ENCODE measurements at places on chromosomes 2 and 18.
A peak's percentile ranks its signal among the peaks of the same experiment; 100 is the strongest.

DNA sequence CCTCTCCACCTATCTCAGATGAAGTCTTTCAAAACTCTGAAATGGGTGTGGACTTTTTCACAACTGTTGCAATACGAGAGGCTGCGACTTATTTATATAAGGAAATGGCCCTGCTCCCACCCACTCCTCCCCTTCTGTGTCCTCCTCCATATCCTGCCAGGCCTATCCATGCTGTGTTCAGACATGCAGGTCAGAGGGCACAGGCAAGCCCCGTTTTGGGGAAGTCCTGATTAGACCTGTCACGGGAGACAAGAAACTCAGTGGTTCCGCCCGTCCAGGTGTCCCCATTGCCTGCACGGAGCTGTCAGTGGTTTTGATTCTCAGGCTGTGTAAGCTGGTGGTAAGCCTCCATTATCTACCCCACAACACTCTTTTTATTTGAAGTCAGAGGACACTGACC lies 99.6 kb upstream of the MGAT5 start:
- DNase-seq: no peak

GRCh38 chr2:112161431-112162145 lies 23.4 kb downstream of the FBLN7 start:
- no peak for DNase-seq

GRCh38 chr2:49843314-49843713 lies 689.0 kb upstream of the FSHR start:
- DNase-seq: no peak

- no peak for DNase-seq
Measured at GRCh38 chr2:30363406-30363805, 83.6 kb upstream of the LCLAT1 start.

DNA sequence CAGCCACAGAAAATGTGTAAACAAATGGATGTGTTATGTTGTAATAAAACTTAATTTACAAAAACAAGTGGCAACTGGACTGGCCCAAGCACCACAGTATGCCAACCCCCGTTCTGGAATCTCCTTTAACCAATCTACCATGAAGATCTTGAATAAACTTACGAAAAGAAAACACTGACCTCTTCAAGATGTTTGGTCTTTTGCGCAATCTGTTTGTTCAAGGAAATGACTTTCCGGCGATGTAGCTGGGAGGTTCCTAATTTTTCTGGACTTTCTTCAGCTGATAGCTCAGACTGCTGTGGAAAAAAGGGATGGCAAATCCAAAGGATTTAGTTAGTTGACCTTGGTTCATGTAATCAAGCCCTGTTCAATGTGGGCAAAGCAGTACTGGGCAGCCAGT lies 55.7 kb downstream of the CCDC93 start:
- DNase-seq: no peak

GRCh38 chr2:105438104-105438929 lies 39.5 kb upstream of the FHL2 start:
- peak; percentile 47 for DNase-seq

DNA sequence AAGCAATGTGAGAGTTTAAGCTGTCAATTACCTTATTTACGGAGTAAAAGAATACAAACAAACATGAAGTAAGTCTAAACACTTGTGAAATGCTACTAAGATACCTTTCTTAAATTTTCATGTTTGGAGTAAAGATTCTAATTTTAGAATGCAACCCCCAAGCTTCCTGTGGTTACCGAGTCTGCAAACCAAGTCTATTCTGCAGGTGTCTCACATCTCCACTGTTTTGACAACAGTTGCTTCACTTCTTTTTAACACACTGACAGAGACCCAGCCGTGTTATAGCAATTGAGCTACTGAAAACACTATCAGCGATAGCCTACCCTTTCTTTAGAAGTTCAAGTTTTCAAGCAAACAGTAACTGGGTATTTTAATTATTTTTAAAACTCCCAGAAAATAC lies 608.3 kb downstream of the ERBB4 start:
- no peak for DNase-seq

- DNase-seq: no peak
Measured at GRCh38 chr2:174856447-174856846, 92.2 kb upstream of the CHRNA1 start.

DNA sequence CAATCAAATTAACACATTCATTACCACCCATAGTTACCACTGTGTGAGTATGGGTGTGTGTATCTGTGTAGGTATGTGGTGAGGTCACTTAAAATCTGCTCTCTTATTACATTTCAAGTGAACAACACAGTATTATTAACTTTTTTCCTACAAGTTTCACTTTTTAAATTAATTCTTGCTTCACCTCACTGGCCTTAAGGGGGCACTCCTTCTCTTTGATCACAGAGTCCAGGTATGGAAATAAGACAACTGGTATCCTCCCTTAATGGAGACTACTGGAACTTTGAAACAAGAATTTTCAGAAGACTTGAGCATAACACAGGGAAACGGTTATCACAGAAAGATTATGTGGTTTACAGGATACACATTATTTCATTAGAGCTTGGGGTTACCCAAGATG lies 255.8 kb downstream of the ASXL3 start:
- DNase-seq: no peak

DNA sequence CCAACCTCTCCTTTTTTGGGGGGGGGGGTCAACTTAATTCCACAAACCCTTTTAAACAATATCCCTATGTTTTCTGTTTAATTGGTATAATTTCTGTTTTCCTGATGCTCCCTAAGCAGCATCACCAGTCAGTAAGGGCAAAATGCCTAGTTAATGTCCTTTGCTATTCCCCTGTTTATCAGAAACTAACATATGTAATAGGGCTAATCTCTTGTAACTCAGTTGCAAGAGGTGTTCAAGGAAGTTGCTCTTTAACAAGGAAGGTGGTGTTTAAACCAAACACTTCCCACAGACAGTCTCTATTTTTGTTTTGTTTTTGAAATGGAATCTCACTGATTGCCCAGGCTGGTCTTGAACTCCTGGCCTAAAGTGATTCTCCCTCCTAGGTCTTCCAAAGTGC lies 6.5 kb upstream of the COQ10B start:
- DNase-seq: no peak

DNA sequence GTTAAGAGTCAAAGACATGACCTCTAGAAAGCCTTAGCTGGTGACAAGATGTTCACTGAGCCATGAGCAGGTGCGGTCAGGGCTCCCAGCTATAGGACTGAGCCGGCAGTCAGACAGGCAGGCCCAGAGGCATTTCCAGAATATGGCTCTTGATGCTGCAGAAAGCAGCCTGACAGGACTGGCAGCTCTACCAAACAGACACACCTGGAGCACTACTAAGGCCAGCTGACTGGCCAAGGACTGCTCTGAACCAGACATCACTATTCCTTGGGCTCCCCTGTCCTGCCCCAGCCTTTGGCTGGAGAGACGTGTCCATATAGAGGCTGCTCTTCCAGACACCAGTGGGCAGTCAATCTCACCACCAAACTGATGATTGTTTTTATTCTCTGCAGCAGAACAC lies 98.8 kb downstream of the RIF1 start:
- no peak for DNase-seq

- no peak for DNase-seq
Measured at GRCh38 chr18:22709288-22710060, 223.7 kb upstream of the RBBP8 start.

DNA sequence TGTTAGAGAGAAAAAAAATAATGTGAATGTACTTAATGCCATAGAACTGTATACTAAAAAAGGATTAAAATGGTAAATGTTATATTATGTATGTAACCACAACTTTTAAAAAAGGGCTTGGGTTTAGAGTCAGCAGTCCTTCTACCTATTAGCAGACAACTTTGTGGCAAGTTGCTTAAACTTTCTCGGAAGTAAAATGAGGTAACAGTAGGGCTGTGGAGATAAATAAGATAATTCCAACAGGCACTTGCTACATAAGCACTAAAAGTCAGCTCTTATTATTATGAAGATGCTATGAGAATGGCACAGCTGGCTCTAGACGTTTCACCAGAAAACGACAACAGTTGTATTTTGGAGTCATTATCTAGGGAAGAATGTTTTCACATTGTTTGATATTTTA lies 31.3 kb downstream of the AAK1 start:
- no peak for DNase-seq

GRCh38 chr2:118371515-118371914 lies 283.2 kb downstream of the INSIG2 start:
- no peak for DNase-seq

- DNase-seq: no peak
Measured at GRCh38 chr18:47549021-47549540, 297.6 kb upstream of the SKOR2 start.

GRCh38 chr2:222298311-222299150 lies at the start of gene PAX3:
TSS of gene PAX3 (minus strand) at chr2:222298998. CDS start at chr2:222298615, 383 bp downstream.
- DNase-seq: peak; percentile 79

DNA sequence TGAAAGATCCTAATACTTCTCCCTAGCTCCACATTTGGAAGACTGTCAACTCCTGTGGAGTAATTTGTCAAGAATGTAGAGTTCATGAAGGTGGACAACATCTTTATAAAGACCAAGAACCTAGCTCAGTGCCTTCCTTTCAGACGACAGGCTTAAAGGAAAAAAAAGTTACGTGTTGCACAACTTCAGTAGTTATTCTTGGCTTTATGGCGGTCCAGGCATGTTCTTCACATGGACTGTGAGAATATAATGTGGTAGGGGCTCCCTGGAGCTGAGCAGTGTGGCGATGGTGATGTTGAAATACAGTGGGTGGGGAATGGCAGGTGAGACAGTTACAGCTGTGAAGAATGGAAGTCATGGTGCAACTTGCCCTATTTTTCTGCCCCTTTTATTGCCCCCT lies 3.9 kb downstream of the TAF1B start:
- no peak for DNase-seq

GRCh38 chr2:233643128-233643527 lies 6.9 kb downstream of the UGT1A10 start:
- DNase-seq: no peak

DNA sequence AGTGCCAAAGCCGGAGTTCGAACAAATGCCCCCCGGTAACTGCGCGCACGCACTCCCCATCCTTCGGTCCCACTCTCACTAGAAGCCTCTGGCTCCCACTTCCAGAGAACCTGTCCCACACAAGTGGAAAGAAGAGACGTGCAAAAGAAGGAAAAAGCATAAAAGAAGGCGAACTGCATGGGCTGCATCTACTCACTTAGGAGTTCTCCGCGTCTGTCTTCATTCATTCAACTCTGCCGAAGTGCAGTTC lies 312 bp downstream of the NR4A2 start:
- no peak for DNase-seq

- DNase-seq: no peak
Measured at GRCh38 chr2:70226781-70227180, 21.6 kb downstream of the TIA1 start.

GRCh38 chr2:105328281-105329196 lies 996 bp downstream of the TGFBRAP1 start:
- peak; percentile 56 for DNase-seq

DNA sequence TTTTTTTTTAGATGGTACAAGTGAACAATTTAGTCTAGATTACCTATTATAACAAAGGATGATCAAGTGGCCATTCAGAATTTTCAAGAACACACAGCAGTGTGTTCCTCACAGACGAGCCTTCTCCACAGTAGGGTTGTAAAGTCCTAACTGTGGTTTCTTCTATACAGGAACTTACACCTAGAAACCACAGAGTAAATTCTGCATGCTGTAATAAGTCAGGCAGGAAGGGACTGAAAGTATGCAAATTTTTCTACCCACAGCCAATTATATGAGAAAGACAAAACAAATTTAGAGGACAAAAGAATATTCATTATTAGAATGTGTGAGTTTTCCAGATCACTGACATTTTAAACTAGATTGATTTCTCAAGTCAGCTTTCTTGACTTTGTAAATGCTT lies 99.5 kb downstream of the RBMS1 start:
- DNase-seq: no peak

- no peak for DNase-seq
Measured at GRCh38 chr2:99899882-99900281, 242.5 kb downstream of the AFF3 start.

- DNase-seq: no peak
Measured at GRCh38 chr18:63046375-63046774, 273.2 kb downstream of the BCL2 start.

DNA sequence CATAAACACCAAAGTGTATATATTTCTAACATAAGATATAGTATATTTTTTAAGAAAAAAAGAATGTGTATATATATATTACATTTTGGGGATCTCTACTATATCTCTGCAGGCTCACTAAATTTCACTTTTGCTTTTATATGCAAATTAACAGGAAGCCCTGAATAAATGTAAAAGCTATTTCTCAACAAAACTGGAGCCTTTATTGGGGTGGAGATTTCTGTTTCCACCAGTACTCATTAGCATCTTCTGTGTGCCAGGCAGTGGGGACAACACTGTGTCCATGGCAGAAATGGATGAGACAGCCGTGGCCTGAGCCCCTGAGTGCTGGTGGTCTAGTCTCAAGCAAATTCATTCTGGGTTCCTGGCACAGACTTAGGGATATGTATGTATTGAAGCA lies 41.3 kb downstream of the C18orf63 start:
- DNase-seq: no peak

- DNase-seq: no peak
Measured at GRCh38 chr2:216477283-216478035, 21.2 kb upstream of the RPL37A start.

GRCh38 chr18:35345460-35345921 lies 1.3 kb upstream of the ZNF24 start:
- DNase-seq: peak; percentile 56

DNA sequence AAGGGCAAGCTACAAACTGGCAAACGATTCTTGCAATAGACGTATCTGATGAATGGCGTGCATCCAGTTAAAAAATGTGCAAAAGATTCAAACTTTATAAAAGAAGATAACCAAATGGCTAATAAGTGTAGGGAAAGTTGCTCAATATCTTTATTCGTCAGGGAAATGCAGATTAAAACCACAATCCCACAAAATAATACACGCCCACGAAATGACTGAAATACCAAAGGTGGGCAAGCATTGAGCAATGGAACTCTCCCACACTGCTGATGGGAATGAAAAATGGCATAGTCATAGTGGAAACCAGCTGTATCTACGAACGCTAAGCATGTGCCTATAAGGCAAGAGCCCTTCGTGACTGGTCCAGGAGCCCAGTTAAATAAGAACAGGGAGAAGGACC lies 168.6 kb upstream of the SIX2 start:
- no peak for DNase-seq

- peak; percentile 18 for DNase-seq
Measured at GRCh38 chr2:121596221-121597080, 52.8 kb downstream of the CLASP1 start.

DNA sequence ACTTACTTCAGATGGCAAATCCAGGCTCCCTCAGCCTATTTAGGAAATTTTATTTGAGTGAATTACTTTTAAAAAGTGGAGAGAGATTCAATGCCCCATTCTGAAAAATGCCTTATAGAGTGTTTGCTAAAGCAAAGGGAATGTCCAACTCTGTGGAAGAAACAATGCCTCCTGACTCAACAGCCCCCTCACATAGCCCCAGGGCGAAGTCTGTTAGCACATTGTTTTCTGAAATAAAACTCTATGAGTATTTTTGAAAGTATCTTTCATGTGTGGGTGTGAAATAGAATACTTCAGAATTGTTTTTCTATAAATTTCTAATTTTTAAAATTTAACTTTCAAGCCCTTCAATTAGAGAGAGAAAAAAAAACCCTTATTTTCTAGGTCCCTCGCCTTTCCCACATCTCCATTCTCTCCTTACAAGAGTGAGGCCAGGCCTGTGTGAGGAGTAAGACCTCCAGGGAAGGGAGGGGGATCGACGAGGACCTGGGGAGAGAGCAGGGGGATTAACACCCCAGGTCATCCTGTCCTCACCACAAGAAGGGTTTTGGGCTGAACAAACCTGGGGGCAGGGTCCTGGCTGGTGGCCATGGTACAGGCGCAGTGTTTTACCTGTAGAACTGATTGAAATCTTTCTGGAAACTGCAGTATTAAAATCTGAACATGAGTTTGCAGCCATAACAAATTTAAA lies 141.4 kb downstream of the SNTG2 start:
- DNase-seq: no peak

- DNase-seq: no peak
Measured at GRCh38 chr2:233185963-233186362, 65.5 kb upstream of the ATG16L1 start.
